Activated naive CD4-positive, alpha-beta T cell treated with anti-CD3 and anti-CD28 coated beads for 36 hours (primary cell): ENCODE measurements at places on chromosomes 4 and X.

DNA sequence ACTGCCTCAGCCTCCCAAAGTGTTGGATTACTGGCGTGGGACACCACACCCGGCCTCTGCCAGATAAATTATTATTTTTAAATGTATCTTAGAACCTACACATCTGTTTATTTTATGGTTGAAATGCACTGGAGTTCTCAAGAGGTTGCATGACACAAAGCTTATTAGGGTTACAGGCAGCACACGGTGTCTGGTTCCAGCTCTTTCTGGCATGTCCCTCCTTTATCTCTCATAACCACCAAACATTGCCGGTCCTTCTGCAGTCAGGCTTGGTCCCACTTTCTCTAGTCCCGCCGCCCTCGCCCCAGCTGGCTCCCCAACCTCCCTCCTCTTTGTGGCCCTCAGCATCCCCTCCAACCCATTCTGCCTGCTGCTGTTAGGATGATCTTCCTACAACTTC is 39.7 kb upstream of the SPRY1 start:
- no peak for DNase-seq

- no peak for DNase-seq
These were observed 426.6 kb downstream of the GPAT3 start for GRCh38 chr4:83962492-83962891.

DNA sequence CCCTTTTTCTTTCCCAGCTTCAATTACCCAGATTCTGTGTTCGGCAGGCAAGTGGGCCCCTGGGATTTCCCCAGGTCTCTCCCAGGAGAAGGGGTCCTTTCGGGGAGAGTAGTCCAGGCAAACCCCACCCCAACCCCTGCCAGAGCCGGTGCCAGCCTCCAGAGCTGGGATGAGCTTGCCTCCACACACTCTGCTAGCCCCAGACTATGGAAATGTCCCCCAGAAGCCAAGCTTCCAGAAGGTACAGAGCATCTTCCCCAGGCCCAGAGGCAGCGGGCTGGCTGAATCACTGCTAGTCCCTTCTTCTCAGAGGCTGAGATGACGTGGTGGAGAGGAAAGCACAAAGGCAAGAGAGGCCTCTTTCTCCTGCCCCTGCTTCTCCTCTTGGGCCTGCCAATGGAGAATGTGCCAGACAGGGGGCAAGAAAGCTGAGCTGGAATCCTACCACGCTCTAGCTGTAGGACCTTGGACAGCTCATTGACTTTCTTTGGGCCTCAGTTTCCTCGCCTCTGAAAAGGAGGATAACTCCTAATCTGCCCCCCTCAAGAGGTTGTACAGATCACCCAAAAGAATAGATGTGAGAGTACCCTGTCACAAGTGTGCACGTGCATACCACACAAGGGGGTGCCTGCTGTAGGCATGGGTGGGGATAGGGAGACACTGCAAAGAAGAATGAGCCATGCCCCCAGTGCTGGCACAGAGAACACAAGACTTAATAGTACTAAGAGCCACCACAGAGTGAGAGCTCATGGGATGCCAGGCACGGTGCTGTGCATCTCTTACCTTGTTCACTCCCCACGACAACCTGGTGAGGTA is 2.1 kb downstream of the SASH3 start:
- DNase-seq: peak; percentile 71

GRCh38 chrX:130887376-130887775 is 15.6 kb downstream of the ENOX2 start:
- no peak for DNase-seq

DNA sequence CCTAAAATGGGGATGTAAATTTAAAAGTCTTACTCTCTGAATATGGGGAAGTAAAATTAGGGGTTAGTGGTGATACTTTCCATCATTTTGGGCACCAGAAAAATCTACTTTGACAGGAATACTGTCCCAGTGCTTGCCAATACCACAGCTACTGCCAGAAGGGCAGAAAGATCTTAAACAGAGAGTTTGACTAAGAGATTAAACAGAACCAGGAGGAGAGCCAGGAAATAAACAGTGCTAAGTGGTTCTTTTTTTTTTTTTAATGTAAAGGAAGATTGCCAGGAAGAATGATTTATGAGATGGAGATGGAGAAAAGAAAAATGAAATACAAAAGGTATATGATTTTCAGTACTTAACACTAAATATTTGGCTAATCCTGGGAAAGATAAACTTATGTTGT is 126.8 kb downstream of the RTL3 start:
- no peak for DNase-seq

DNA sequence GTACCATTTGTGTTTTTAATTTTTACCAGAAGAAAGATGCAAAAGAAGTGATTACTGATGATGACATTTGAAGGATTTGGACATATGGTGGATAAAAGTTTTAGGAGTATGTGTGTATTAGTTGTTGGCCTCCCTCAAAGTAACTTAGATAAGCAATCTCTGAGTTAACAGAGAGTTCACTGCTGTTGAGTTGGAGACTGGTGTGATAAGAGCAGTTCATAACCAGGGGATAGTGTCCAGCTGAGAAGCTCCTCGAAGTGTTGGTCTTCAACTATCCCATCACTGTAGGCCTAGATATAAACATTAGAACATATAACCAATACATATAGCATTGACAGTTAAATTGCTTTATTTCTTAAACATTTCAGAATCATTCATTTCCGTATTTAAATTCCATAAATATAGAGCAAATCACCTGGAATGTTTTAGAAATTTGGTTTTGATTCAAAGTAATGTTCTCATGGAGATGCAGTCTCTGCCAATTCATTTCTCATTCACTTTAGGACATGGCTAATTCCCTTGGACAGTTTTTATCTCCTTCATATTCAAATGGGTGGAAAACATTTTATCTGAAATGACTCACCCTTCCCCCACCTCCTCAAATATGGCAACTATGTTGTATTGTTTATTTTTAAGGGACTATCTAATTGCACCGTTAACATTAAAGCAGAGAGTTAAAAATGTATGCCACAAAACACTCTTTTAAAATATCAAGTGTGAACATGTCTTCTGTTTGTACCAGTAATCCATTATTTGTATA is 136.8 kb upstream of the SLC4A4 start:
- DNase-seq: no peak

DNA sequence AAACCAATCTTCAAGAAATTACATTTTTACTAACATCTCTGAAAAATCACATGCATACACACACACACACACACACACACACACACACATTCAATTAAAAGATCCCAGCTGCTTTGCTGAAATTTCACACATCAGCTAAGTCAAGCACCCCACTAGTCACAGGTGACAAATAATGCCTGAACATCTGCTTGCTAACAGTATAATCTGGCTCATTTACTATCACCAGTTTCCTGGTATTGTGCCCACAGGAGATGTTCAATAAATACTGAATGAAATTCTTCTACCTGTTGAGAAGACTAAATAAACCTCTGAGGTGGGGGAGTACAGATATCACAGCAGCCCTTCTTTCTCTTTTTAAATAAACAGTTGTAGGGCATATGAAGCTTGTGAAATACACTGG is 994.0 kb downstream of the ARAP2 start:
- DNase-seq: no peak

DNA sequence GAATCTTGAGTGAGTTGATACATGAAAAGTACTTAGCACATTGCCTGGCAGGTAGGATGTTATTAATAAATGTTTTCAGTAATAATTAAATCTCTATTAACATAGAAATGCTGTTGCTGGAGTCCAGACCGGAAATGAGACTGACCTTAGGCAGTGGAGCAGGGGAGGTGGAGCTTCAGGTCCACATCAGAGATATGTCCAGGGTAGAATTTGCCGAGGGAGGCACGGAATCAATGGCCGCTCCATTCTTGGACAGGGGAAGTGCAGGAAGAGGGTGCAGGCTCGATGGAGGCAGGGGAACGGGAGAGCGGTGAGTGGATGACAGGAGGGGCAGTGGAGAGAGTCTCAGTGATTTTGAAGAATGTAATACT is 107.3 kb downstream of the GATB start:
- DNase-seq: no peak

DNA sequence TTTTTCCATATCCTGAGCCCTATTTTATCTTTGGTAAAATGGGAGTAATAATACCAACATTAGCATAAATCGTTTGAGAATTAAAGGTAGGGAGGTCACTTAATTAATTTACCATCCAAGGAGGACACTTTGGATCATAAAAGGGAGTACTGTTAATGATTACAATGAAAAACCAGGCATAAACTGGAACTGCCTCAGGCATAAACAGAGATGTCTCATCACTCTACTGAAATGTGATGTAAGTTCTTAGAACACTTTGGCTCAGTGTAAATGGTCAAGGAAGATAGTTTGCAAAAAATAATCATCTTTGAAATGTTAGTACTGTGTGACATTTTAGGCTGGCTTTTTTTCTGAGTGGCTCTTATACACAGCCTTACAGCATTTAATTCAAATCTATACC is 268.7 kb downstream of the SLC39A8 start:
- DNase-seq: no peak

GRCh38 chr4:108334031-108334430 is 165.3 kb upstream of the LEF1 start:
- DNase-seq: no peak

GRCh38 chr4:39169426-39169825 is 12.9 kb upstream of the WDR19 start:
- DNase-seq: no peak

- DNase-seq: no peak
These were observed 212.1 kb upstream of the ATP6AP2 start for GRCh38 chrX:40368611-40369061.

DNA sequence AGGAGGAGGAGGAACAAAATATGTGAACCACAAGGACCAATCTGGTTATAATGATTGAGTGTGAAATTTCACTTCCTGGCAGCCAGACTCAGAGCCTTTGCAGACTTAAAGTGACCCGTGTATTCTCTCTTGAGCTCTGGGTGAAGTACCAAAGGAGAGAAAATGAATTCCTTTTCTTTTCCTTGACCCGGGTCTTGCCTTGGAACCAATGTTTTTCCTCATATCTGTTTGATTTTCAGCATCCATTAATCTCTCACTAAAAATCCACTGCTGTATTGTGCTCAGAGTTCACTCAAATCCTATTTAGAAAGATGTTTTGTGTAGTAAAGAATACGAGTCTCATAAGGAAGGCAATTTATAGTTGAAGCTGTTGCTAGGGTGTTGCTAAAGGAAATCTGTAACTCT is 78.3 kb upstream of the C1QTNF7 start:
- no peak for DNase-seq

DNA sequence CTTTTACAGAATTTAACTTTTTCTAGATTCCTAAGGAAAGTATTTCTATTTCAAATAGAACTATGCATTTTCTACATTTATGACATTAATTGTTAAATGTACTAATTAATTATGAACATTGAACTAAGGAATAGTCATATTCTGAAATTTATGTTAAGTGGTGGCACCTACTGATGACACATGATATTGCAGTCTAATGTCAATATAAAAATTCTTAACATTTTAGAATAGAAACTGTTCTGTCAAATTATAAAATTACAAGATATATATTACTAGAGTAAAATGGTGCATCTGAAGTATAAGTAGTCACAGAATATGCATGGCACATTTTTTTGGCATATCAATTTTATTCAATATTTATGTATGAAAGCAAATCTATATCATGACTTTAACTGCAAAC is 40.2 kb upstream of the NDNF start:
- no peak for DNase-seq

GRCh38 chrX:6363188-6363587 is 134.5 kb upstream of the NLGN4X start:
- DNase-seq: no peak

DNA sequence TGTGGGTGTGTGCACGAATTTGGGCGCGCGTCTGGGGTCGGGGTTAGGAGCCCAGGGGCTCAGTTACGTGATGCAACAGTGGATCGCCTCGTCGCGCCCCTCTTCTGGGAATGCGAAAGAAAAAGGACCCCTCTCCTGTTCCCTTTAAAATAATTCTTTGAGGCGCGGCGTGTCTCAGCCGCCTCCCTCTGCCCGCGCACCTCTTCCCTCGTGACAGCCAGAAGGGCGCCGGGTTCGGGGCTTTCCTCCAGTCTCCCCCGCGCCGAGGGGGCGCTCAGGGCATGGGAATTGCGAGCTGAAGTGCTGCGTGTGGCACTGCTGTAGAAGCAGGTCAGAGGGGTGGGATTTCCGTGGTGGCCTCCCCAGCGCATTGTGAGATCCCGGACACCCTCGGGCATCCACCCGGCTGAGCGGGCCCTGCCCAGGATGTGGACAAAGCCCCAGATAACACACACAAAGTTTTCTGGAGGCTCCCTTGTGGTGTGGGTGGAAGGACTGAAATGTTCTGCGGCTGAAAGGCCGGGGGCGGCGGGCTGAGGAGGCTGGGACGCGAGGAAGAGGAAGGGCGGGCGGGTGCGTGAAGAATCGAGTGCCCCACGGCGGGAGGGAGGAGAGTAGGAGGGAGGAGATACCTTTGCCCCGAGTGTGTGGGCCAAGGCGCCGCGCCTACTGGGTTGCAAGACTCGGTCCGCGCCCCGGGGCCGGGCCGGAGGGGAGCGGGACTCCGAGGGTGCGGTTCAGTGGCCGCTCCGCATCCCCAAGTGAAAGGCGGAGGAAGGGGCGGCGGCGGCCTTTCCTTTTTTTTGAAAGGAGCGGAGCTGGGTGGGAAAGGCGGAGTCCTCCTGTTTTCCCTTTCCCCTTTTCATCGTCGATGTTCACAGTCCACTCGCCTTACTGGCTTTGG is 752 bp downstream of the SEPTIN11 start:
- peak; percentile 50 for DNase-seq

GRCh38 chrX:1147611-1148515 is 64.6 kb downstream of the CRLF2 start:
- no peak for DNase-seq

DNA sequence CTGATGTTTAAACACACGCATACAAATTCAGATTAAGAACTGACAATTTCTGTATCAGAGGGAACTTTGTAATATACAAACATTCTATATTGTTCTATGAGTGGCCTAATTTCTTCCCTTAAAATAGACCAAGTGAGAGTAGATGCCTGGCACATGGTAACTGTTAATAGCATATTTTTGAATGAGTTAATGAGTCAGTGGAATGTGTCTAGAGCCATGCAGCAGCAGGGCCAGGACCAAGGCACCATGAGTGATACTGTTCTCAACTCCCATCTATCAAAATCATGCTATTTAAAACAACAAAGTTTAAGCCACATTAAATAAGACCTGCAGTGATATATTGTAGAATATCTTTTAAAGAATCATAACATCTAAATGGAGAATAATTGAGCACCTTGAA is 98.3 kb downstream of the ARHGAP24 start:
- DNase-seq: no peak

- no peak for DNase-seq
These were observed 33.4 kb downstream of the PJA1 start for GRCh38 chrX:69131886-69132285.

DNA sequence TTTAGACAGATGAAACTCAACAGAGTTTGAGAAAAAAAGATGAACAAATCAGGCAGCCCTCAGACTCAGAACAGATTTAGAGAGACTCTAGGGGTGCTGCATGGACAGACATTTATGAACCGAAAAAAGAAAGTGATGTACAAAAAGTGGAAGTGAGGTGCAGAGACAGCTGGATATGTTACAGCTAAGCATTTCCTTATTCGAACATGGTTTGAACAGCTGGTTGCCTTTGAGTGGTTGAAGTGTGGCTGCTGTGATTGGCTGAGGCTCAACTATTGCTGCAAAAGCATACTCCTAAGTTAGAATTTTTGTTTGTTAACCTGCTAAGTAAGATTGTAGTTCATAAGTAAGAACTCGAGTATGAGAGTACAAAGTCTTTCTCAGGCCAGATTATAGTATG is 331.5 kb upstream of the PABPC4L start:
- no peak for DNase-seq
